Tibial artery (tissue), 4 donors: ENCODE measurements at places on chromosomes 11 and 22.

DNA sequence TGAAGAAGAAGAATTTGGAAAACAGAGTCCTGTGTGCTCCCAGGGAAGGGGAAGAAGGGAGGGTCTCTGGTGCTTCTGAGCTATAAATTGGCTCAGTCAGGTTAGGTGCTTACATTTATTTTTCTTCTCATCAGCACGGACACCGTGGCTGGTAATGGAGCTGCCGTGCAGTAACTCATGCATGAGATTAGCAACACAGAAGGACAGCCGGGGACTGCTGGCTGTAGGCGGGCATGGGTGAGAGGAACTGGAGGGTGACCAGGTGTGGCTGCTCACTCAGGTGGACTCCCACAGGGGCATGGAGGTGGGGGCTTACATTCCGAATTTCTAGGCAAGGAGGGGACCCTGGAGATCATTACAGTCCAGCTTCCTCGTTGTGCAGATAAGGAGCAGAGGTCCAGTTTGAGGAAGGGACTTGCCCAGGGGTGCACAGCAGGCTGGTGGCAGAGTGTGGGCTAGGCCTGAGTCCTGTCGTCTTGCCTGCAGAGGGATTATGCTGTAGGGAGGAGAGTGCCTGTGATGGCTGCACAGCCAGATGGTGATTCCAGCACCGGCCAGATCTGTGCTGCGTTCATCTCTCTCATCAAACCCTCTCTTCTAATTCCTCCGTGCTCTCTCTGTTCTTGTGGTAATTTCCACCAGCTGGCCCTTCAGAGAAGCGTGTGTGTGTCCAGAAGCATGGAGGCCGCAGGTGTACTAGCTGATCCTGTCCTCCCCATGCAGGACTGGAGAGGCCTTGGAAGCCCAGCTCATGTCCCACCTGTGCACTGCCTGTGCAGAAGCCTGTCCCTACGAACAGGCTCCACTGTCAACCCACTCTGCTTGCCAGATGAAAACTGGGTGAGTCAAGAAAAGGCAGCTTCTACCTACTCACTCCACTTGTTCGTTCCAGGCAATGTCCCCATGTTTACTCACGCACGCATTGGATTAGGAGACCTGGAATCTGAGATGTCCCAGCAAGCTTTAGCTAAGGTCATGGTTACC is 78.9 kb downstream of the NTM start:
- no peak for DNase-seq

- peak; percentile 83 for DNase-seq
These were observed 34.0 kb downstream of the IRAG1 start for GRCh38 chr11:10659339-10660216.

GRCh38 chr11:85902353-85902752 is 47.2 kb downstream of the CCDC83 start:
- DNase-seq, result no peak

DNA sequence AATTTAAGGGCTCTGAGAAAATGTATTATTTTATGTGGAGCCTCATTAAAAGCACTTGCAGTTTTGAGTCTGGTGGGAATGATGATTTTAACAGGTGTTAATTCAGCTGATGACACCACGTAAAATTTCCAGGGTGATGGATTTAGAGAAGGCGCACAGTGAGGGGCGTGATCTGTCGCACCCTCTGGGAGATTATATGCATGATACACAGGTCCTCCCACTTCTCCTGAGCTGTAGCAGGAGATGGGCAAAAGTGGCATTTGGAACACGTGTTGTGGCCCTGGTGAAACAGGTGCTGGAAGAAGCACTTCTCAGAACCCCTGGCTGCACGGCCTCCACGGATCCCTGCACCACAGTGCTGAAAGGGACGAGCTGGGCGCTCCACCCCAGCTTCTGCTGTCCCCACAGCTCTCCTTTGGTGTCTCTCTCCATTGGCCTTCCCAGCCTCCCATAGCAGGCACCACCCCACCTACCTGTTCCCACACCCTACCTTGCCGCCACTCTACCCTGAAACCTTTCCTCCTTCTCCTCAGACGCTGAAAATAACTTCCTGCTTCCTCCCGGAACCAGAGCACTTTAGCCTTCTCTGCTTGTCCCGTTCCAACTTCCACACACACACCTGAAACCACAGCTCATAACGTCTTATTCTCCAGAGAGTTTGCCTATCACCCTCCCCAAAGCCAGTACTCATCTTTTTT is 6.9 kb upstream of the SORL1 start:
- DNase-seq, result no peak

DNA sequence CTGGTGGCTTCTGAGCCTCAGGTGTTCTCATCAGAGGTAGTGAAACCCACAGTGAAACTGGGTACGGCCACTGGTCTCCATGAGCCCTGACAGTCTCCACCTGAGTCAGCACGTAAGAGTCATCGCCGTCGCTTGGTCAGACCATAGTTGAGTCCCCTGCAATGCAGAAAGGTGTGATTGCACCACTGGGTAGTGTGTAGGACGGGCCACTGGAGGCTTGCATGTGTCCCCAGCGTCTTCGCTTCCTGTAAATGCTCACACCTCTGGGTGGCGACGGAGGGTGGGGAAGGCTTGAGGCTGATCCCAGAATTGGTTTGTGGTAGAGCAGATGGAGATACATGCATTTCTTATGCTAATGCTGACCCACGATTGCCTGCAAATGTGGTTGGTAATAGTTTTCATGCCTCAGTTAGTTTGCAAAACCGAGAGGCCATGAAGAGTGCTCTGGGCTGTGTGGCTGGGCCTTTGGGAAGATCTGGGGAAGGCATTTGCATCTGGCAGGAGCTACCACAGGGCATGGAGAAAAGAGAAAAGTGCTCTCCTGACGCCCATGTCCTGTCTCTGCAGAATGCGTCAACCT is 26.5 kb downstream of the CTTN start:
- no peak for DNase-seq

DNA sequence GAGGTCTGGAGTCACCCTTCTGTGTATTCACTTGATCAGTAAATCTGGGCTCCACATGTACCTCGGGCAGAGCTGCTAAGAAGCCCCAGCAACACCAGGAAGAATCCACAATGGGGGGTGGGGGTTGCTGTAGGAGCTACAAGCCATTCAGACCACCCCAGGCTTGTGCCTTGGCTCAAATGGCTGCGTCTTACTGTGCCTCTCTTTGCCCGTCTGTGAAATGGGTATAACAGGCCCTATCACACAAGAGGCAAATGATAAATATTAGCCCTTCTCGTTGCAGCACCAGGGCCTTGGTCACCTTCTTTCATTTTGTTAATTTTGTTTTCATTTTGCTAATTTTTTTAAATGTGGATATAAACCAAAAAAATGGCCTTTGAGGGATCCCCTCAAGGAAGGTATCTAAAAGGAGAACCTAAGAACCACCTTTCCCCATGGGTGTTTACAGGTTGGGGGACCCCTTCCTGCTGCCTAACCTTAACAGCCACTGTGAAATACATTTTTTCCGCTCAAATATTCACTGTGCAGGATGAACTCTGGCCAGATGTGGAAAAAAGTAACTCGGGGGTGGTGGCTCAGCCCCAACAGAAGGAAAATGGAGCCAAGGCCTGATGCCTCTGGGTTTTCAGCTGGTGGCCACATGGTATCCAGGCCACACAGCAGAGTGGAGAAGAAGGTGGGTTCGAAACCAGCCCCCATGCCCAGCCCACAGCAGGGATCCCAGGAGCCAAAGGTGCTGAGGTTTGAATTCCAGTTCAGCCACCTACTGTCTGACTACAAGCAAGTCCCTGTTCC is 284.0 kb downstream of the MN1 start:
- DNase-seq, result no peak

- no peak for DNase-seq
These were observed 38.6 kb upstream of the SOX6 start for GRCh38 chr11:16394947-16395346.

DNA sequence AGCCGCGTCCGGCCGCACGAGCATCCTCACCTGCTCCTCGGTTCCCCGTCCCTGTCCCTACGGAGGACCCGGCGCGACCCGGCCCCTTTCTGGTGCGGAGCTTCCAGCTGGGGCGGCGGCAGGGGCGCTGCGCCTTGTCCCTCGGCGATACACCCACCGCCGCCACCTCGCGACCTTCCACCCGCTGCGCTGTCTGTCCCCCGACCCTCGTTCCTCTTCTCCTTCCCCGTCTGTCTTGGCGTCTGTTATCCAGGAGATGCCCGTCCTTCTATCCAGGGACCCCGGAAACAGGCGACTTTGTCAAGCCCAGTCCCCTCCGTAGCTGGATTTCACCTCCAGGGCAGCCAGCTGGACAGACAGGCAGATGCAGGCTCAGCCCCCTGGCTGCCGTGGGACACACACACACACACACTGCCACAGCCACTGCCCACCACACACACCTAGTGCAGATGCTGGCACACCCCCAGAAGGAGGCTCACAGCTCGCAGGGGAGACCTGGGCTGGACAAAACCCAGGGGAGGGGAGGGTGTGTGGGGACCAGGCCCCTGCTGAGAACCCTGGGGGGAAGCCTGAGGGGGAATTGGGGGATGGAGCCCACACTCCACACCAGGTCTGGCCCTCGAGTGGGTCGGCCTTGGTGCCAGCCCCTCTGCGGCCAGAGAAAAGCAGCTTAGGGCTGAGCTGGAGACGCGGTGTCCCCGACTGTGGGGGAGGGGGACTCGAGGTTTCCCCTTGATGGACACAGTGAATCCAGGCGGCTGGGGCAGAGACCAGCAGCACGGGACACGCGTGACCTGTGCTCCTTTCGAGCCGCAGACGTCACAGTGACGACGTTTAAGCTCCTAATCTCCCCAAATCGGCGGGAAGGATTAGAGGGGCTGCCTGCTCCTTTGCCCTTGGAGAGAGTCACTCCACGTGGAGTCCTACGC is 788 bp downstream of the DRD4 start:
- no peak for DNase-seq

- DNase-seq, result no peak
These were observed 356.3 kb downstream of the SOX6 start for GRCh38 chr11:16000065-16000464.

GRCh38 chr11:78000193-78000592 is 5.7 kb upstream of the INTS4 start:
- DNase-seq, result no peak

DNA sequence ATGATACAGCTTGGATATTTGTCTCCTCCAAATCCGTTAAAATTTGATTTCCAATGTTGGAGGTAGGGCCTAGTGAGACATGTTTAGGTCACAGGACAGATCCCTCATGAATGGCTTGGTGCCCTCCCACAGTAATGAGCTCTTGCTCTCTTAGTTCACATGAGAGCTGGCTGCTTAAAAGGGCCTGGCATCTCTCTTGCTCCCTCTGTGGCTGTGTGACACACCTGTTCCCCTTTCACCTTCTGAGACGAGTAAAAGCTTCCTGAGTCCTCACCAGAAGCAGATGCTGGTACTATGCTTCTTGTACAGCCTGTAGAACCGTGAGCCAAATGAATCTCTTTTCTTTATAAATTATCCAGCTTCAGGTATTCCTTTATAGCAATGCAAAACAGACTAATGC is 3.5 kb downstream of the VPS37C start:
- DNase-seq, result no peak

DNA sequence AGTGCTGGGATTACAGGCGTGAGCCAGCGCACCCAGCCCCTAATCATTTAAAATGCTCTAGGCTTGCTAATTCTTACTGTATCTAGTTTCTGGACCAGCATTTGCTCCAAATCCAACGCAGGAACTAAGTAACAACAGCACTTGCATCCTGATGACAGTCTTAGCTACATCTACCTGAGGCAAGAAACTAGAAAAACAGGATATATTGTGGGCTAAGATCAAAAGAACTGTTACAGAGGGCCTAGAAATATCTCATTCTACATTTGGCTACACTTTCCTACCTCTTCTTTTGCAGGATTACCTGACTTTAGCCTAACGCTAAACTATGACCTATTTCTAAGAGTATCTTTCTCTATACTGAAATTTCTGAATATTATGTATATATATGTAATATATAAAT is 7.8 kb downstream of the DCDC1 start:
- no peak for DNase-seq

- DNase-seq, result no peak
These were observed 4.2 kb downstream of the LHFPL7 start for GRCh38 chr22:24942301-24942700.

DNA sequence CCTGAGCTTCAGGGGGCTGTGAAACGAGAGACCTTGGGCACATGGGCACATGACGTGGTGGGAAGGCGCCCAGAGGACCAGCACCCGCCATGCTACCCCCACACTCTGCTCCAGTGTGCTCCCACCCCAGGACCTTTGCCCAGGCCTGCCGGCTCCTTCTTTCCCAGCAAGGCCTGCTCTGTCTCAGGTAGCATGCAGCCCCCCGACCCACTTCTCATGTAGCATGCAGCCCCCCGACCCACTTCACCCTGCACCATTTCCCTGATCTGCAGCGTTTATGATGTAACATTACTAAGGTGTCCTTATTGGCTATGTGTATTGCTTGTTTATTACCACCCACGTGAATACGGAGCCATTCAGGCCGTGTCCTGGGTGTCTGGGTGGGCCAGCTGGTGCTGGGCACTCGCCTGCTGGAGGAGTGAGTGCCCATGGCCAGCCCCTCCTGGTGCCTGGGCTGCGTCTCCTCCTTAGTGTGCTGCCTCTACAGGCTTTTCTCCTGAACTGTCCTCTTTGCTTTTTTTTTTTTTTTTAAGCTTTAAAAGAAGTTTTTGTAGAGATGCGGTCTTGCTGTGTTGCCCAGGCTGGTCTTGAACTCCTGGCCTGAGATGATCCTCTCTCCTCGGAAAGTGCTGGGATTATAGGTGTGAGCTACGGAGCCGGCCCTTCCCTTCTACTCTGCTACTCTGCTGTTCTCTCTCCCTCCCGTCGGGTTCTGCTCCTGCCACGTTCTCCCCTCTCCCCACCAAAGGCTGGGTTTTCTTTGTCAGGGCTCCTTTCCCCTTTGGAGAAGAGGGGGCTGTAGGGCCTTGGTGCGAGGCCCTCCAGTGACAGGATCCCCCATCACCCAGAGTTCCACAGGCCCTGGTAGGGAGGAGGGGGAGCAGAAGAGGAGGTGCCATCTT is 29.4 kb downstream of the LRP5 start:
- no peak for DNase-seq

GRCh38 chr11:19429108-19429760 is 188.5 kb upstream of the E2F8 start:
- no peak for DNase-seq

GRCh38 chr11:101715281-101715680 is 131.5 kb upstream of the TRPC6 start:
- DNase-seq, result no peak

DNA sequence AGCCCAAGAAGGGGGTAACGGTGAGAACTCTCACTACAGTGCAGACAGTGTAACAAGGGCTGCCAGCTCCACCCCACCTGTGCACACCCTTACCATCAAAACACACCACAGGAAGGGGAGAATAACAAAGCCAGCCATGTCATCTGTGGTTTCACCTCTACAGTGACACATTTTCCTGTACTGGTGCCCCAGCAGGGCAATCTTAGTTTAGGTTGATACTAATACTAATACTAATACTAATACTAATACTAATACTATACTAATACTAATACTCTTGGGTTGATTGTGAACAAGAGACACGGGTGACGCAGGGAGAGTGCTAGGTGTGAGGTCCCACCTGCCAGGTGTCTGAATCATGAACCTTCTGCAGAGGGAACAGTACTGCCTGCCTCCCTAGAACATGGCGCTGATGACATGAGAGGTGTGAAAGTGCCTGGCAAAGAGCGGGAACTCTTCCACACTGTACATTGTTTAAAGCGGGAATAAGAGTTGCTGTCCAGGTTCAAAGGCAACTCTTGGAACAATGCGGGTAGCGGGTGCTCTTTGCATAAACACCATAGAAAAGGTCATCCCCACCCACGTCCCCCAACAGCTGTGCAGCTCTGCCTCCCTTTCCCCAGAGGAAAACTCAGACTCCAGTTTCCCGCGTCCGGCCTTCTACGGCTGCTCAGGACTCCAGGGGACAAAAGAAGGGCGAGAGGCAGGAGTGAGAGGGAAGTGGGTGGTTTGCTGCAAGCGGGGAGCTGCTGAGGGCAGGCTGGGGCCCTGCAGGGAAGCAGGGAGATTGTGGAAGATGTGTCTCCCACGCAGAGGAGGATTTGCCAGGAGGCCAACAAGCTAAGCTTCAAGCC is 25.0 kb upstream of the TMPRSS4 start:
- peak; percentile 57 for DNase-seq
